ENCODE measurements at places on chromosomes 5 and 9.

GRCh38 chr5:44002381-44002901 lies 386.8 kb downstream of the FGF10 start:
- DNase-seq = no peak

GRCh38 chr9:101375546-101375945 lies 9.3 kb downstream of the BAAT start:
- no peak for DNase-seq

DNA sequence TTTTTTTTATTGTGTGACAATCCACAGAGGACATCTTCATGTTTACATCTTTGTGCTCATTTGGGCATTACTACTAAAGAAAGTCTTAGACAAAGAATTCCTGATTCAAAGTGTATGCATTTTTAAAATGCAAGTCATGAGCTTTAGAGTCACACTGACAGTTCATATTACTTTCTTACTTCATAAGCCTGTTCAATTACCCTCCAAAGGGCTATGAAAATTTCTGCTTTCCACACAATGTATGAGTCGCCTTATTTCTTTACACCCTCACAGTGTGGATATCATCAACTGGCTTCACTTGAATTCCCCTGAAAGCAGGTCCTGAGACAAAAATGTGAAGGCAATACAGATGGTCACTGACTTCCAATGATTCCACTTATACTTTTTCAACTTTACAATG lies 280.4 kb upstream of the PTGER4 start:
- no peak for DNase-seq

- DNase-seq = no peak
Measured at GRCh38 chr5:5481206-5481605, 58.7 kb downstream of the ICE1 start.
